Kidney glomerular epithelial cell (primary cell): ENCODE measurements at places on chromosomes 11 and 22.

- DNase-seq, result no peak
Observed at GRCh38 chr11:1555713-1556153, 16.3 kb downstream of the DUSP8 start.

GRCh38 chr22:43326331-43327156, 16.6 kb downstream of the SCUBE1 start:
- no peak for DNase-seq

DNA sequence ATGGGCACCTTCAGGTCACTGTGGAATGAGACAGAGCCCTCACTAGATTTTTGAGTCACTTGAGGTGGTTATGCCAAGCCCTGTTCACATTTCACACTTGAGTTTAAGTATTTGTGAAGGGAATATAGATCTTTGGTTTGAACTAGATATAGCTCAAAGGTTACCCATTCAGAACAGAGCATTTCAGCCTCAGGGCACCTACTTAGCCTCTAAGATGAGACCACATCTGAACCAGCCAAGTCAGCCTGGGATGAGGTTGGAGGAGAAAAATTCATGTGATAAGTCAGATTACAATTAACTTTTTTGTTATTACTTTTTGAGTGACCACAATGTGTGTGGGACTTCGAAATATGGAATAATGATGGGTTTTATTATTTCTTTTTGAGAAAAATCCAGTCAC, 127.8 kb downstream of the TEAD1 start:
- no peak for DNase-seq

DNA sequence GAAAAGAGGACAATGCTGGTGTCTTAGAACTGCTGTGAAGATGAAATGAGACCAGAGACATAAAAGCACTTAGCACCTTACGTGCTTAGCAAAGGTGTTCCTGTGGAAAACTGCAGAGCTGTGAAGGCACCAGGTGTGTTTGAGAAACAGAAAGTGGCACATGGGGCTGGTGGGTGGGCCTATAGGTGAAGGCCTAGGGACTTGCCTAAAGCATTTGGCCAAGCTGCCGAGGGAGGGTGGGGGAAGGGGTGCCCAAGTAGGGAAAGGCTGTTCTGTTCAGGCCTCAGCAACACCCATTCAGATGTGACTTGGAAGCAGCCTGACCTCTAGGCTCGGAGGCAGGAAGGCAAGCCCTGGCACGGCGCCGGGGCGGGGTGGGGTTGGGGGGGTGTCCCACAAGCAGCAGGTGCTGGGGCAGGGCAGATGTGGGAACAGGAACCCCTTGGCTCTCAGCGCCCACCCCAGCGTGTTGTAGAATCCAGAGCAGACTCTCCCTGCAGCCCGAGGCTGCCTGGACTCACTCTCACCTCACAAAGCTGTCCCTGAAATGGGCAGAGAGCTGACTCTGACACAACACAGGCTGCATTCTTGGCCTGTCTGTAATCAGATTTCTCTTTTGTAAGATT, 366.7 kb upstream of the NARS2 start:
- DNase-seq, result no peak

DNA sequence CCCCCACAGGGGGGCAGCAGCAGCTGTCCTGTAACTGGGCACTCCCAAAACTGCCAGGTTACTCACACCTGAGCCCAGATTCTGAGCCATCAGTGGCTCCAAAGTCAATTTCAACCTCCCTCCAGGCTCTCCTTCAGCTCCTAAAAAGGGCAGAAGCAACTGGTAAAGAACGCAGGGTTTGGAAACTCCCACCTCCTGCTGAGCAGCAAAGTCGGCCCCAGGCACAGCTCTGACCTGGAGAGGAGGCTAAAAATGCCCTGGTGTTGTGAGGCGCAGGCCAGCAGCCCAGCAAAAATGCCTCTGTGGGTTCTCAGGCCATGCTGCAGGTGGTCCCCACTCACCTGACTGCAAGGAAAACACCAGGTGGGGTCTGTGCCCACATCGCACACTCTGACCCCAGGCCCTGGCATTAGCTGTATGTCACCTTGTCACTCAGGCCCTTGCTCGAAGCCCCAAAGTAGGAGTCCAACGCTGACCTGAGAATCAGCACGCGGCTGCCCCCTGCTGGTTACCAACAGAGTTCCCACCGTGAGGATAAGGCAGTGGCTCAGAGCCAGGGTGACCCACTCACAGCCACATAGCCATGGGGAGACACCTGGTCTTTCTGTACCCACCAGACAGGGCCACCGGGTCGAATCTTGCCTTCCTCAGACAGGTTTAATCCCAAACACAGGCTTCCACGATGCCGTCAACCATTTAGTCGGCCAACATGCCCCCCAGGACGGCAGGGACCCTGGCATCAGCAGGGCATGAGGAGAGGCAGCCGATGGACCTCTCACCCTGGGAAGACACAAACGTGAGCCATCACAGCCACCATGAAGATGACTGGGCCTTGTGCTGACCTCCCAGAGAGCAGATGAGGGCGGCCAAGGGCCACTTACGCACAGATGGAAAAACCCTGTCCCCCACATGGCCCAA, 11.1 kb downstream of the POLR3H start:
- DNase-seq, result peak; percentile 35

DNA sequence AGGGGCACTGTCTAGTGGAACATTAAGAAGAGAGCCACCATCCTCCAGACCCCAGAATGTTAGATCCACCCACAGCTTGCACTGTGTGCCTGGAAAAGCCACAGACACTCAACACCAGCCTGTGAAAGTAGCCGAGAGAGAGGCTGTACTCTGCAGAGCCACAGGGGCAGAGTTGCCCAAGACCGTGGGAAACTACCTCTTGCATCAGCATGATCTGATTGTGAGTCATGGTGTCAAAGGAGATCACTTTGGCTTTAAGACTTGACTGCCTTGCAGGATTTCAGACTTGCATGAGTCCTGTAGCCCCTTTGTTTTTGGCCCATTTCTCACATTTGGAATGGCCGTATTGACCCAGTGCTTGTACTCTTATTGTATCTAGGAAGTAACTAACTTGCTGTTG, 115.9 kb upstream of the CCDC179 start:
- DNase-seq, result peak; percentile 15

DNA sequence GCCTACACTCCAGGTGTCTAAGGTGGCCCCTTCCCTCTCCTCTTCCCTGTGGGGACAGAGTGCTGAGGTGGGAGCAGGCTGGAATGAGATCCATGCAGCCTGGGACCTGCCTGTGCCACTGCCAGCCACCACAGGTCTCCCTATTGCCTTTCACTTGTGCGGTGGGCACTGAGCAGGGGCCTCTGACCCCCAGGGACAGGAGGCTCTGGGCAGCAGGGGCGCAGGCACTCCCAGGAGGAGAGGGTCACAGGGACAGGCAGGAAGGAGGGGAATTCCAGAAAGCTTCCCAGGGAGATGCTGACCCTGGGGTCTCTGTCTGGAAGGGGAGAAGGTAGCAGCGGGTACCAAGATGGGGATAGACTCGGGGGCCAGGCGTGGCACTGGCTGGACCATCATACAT, 228.5 kb upstream of the B3GAT1 start:
- no peak for DNase-seq

DNA sequence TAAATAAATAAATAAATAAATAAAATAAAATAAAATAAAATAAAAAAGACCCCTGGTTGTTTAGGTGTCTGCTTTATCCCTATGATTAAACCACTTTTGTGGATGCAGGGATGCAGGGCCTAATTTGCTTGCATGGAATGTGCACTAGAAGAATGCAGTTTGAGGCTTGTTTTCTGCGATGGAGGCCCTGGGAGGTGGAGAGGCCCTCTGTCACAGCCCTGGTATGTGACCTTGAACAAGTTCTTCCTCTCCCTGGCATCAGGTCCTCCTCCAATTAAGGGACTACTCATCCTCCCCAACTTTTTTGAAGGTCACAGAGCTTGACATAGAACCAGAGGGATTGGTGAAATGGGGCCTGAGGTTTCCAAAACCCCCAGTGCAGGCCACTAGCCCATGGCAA, 22.7 kb downstream of the KCNJ4 start:
- DNase-seq, result peak; percentile 16

- DNase-seq, result no peak
Observed at GRCh38 chr11:13280092-13280722, 2.6 kb downstream of the BMAL1 start.

- DNase-seq, result no peak
Observed at GRCh38 chr11:37817727-37818270, 1219.8 kb upstream of the RAG2 start.

DNA sequence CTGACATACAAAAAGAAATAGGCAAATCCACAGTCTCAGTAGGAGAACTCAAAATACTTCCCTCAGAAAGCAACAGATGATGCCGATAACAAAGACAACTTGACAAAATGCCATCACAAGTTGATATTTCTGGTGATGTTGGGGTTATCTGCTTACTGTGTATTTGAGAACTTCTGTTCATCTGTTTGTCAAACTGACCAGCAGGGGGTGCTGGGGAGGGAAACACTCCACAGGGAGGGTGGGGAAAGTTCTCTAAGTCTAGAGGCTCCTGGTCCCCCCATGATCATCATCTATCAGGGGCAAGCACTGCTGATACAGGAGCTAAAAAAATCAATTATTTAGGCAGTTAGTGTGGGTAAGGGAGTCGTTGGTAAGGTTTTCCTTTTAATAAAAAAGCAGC, 19.2 kb downstream of the GLYATL1 start:
- no peak for DNase-seq

DNA sequence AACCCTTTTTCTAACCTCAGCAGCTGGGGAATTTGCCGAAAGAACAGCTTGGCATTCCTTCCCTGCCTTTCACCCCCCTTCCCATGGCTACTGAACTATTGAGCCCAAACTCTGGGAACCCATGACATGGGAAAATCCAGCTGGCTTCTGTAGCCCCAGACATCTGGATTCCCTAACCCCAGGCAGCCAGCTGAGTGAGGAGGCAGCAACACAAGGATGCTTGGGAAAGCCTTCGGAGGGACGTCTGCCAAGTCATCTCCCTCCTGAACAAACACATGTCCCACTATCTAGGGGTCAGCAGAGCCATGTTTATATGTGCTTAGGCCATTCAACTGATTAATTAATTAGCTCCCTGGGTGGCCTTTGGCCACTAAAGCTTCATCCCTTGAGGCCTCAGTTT, 21.6 kb downstream of the LRRC55 start:
- DNase-seq, result no peak

DNA sequence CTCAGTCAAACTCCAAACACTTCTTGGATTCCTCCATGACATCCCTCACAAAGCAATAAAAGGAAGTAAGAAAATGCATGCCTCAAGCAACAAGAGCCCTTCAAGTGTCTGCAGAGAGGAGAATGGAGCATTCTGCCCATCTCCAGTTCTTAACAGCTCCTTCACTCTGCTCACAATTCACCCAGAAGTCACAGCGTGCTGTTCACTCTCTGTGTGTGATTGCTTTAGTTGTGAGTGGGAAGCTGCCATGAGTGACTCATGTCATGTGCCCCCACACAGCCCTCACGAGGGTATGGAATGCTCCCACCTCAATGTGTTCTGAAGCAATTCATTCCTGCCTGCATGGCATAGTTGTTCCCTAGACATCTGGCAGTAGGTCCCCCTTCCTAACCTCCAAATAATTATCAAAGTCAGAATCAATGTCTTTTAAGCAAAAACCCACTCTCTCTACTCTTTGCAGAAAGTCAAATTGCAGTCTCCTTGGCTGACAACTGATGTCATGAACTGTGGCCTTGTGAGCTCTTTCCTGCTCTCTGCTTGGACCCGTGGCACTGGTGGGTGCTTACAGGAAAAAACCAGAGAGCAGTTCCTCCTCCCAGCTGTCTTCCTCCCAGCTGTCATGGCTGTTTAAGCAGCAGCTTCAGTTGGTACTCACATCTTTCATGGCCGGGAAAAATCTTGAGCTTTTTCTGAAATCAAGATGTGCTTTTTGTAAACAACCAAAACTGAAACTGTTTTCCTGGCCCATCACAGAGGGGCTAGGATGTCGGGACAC, 112.1 kb upstream of the SPON1 start:
- no peak for DNase-seq

GRCh38 chr11:37712251-37712650, 1114.2 kb upstream of the RAG2 start:
- DNase-seq, result no peak

DNA sequence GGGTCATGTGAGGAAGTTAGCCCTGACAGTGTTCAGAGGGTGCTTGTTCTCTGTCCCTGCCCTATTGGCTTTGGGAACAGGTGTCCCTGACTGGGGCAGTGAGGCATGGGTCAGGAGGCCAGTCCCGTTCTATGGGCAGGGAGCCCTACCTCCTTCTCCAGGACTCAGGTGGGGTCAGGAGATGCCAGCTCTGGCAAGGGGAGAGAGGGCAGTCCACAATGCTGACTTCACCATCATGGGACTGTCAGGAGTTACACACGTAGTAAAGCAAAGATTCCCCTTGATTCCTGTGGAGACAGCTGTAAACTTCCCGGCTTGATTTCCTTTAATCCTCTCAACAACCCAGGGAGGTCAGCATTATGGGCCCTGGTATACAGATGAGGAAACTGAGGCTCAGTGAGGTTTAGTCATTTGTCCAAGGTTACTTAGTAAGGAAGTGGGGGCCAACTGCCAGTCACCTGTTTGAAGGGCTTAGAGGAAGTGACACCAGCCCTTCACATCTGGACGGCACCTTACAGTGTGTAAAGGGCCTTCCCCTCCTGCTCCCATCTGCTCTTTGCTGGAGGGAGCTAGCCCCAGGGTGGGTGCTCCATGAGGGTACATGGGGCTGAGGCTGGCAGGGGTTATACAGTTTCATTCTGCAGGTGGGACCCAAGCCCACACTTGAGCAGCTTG, 11.9 kb downstream of the MICALL1 start:
- no peak for DNase-seq

DNA sequence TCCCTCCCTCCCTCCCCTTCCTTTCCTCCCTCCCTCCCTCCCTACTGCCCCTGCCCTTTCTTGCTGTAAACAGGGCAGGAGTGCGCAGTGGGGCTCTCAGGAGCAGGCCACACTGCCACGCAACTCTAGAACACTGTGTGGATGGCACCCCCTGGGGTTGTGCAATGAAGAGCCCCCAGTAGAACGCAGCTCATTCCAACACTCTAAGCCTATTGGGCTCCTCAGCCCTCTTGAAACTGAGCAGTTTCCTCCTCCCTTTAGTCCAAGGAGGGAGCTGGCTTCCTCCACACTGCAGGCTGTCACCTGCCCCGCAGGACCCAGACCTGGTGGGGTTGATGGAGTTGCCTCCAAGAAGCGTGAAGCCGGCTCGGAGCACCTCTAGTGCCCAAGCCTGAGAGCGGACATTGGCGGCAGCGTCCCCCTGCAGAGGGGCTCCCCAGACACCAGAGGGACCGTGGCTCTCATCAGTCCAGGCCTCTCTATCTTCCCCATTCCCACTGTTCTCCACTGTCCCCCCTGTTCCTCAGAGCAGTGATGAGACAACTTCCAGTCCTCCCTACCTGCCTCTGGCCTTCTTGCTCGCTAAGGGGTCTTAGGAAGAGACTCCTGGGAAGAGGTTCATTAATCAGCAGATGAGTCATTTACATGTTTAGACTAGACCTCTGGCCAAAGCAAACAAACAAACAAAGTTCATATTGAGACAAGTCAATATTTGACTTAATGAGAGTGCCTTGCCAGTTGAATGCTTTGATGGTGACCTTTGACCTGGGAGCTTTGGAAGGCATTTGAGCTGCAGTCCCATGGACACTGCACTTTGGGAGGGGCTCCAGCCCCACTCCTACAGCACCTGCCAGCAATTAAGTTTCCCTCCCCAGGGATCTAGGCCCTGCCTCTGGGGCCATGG, 64.0 kb downstream of the RPUSD4 start:
- DNase-seq, result no peak
